Large intestine (tissue), 12 donors: ENCODE measurements at places on chromosomes 6 and 20. TPM values are rescaled to one million over a fixed set of nuclear protein-coding genes. Genes with fewer than 3 reads are reported as not detected.

DNA sequence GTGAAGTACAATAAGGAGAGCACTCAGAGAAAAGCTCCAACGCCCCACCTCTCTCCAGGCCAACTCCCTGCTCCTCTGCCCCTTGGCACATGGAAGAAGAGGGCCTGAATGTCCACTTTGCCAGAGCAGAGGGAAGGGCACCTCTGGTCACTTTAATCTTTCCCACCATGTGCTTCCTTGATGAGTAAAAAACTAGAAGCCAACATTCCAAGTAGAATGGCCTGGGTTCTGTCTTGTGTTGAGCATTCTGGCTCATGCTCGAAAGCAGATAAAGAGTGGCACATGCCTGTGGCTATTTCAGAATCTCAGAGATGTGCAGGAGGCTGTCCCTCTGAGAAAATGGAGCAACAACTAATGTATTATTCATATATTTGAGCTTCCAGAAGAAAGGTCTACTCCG, 177.4 kb upstream of the PLN start:
- DNase-seq = no peak
- no peaks in the 10 kb centered on the region for H3K4me1 ChIP-seq
- H3K27ac ChIP-seq = no peak overlapping the region
- H3K36me3 ChIP-seq = no peaks in the 10 kb centered on the region
- H3K27me3 ChIP-seq = no peaks in the 10 kb centered on the region

DNA sequence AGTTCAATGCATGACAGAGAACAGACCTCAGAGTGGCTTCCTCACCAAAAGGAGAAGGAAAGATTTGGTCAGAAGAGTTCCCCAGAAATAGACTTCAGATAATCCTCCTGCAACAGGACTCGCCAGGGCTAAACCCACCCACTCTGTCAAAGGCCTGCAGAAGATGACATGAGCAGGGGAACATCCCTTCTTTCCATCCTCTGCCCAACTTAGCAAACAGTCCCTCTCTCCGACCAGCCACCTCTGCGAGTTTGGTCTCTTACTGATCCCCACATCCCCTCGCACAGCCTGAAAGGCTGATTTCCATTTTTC, 7.5 kb downstream of the NFATC2 start:
- H3K36me3 ChIP-seq = peaks cover 12% of the 10 kb centered on the region
- no peaks in the 10 kb centered on the region for H3K27me3 ChIP-seq
- no peak overlapping the region for H3K4me3 ChIP-seq

- H3K4me3 ChIP-seq = no peak overlapping the region
- DNase-seq = peak; percentile 76
- H3K27ac ChIP-seq = peak overlapping the region; percentile 78
- H3K4me1 ChIP-seq = peaks cover 17% of the 10 kb centered on the region
- peaks cover 35% of the 10 kb centered on the region for H3K36me3 ChIP-seq
Observed at GRCh38 chr6:36514554-36515456, 32.5 kb downstream of the STK38 start.

GRCh38 chr6:159977255-159977903, 8.5 kb downstream of the IGF2R start:
- H3K4me3 ChIP-seq = no peak overlapping the region
- H3K4me1 ChIP-seq = peaks cover 28% of the 10 kb centered on the region
- no peaks in the 10 kb centered on the region for H3K27me3 ChIP-seq
- no peaks in the 10 kb centered on the region for H3K36me3 ChIP-seq
- DNase-seq = no peak
- H3K27ac ChIP-seq = no peak overlapping the region

GRCh38 chr6:32086661-32087573, 22.2 kb downstream of the TNXB start:
- H3K4me1 ChIP-seq = peaks cover 38% of the 10 kb centered on the region
- DNase-seq = peak; percentile 57
- H3K36me3 ChIP-seq = no peaks in the 10 kb centered on the region
- no peak overlapping the region for H3K4me3 ChIP-seq
- H3K27me3 ChIP-seq = peaks cover 2% of the 10 kb centered on the region
- no peak overlapping the region for H3K27ac ChIP-seq

GRCh38 chr6:127182501-127182900, 64.0 kb downstream of the RSPO3 start:
- H3K27me3 ChIP-seq = no peaks in the 10 kb centered on the region
- no peak for DNase-seq
- no peaks in the 10 kb centered on the region for H3K4me1 ChIP-seq
- H3K27ac ChIP-seq = no peak overlapping the region
- H3K4me3 ChIP-seq = no peak overlapping the region
- no peaks in the 10 kb centered on the region for H3K36me3 ChIP-seq

The SLC4A11 gene
- polyA plus RNA-seq = 0.36 TPM

DNA sequence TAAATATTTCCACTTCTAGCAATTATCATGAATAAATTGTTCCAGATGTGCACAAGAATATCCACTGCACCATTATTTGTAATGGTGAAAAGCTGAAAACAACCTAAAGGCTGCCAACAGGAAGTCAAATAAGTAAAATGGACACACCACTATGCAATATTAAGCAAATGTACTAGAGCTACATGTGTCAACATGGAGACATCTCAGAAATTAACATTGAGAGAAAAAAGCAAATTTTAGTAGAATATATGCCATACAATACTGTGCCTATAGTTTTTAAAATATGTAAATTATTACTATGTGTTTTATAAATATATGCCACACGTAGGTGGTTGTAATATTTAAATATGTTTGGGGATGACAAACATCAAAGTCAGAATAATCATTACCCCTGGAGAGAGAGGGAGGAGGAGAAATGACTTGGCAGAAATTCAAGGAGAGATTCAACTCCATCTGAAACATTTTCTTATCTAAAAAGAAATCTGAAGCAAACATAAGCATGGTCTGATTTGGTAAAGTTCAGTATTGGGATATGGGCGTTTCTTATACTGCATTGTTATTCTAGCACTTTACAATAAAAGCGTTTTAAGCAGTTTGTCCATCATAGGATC, 475.5 kb downstream of the QKI start:
- H3K27me3 ChIP-seq = no peaks in the 10 kb centered on the region
- no peak for DNase-seq
- no peak overlapping the region for H3K4me3 ChIP-seq
- no peaks in the 10 kb centered on the region for H3K36me3 ChIP-seq
- H3K4me1 ChIP-seq = no peaks in the 10 kb centered on the region

The PGC gene
- polyA plus RNA-seq = 0.16 TPM

GRCh38 chr6:68046302-68046701, 588.8 kb upstream of the ADGRB3 start:
- no peaks in the 10 kb centered on the region for H3K4me1 ChIP-seq
- H3K27me3 ChIP-seq = no peaks in the 10 kb centered on the region

The MYBL2 gene
- polyA plus RNA-seq = 13.0 TPM

- H3K27ac ChIP-seq = no peak overlapping the region
- H3K27me3 ChIP-seq = no peaks in the 10 kb centered on the region
- H3K36me3 ChIP-seq = no peaks in the 10 kb centered on the region
- H3K4me1 ChIP-seq = no peaks in the 10 kb centered on the region
- no peak for DNase-seq
Observed at GRCh38 chr20:10985536-10985935, 311.7 kb upstream of the JAG1 start.

DNA sequence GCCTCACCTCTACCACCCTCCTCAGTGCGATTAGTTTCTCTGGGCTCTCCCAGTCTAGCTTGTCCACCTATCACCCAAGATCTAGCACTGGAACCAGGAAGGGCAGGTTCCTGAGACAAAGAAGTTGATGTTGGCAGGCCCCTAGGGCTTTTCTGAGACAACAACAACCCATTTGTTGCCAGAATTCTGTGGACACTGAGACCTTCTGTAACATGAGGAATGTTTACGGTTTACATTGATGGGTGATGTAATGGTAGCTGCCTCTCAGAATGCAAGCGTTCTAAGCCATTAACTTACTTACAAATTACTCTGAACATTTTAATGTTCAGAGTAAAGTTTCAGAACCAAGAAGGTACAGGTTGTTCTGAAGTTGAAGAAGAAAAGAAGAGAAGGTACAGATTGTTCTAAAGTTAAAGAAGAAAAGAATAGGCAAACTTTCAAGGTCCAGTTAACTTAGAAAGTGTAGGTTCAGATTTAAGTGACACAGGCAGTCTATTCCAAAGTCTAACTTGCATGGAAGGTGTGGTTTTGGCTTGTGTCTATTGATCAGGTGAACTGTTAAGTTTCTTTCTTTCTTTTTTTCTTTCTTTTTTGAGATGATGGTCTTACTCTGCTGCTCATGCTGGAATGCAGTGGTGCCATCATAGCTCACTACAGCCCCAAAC, 3.7 kb upstream of the MED23 start:
- H3K27me3 ChIP-seq = no peaks in the 10 kb centered on the region
- DNase-seq = peak; percentile 55
- H3K36me3 ChIP-seq = no peaks in the 10 kb centered on the region
- peaks cover 21% of the 10 kb centered on the region for H3K4me1 ChIP-seq

The FOXS1 gene
- polyA plus RNA-seq = 0.96 TPM

The FILIP1 gene
- polyA plus RNA-seq = 7.5 TPM

The SLC22A16 gene
- 0.25 TPM for polyA plus RNA-seq

DNA sequence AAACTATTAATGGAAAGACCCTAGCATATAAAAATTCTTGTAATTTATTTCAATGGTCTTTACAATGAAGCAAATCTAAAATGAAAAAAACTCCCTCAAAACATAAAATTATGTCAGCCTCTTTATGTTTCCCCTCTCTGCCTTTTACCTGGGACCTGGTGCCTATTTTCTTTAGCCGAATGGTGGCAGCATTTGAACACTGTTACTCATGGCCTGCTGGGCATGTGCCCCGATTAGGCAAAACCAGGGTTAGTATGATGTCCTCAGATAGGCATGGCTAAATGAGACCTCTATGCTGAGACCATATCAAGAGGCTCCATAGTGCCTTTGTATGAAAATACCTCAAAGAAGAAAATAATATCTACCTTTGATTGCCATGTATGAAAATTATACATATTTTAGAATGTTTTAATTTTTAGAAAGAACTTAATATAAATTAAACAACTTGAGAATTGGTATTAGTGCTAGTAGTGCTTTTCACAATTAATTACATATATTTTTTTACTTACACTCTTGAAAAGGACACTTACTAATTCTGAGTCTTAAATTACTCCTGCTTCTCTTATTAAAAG, 22.5 kb upstream of the C6orf58 start:
- H3K4me3 ChIP-seq = no peak overlapping the region
- H3K27me3 ChIP-seq = no peaks in the 10 kb centered on the region
- no peaks in the 10 kb centered on the region for H3K36me3 ChIP-seq

DNA sequence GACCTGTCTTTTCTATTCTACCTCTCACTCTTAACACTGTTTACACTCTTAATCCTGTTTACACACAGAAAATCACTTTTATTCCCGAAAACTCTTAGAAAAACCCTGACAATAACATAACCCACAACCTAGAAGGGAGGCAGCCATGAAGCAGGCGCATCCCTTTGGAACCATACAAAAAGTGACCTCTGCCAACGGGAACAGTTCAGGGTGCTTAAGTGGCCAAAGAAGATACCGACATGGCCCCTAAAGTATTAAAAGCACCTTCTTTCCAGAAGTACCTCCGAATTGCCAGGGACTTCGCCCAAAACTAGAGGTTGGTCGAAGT, 490 bp downstream of the MMUT start:
- peak overlapping the region; percentile 95 for H3K27ac ChIP-seq
- H3K4me1 ChIP-seq = peaks cover 7% of the 10 kb centered on the region
- peaks cover 4% of the 10 kb centered on the region for H3K36me3 ChIP-seq
- no peaks in the 10 kb centered on the region for H3K27me3 ChIP-seq
- peak overlapping the region; percentile 71 for H3K4me3 ChIP-seq

GRCh38 chr20:63099456-63100173, 92.9 kb upstream of the BHLHE23 start:
- peaks cover 42% of the 10 kb centered on the region for H3K27me3 ChIP-seq
- no peak for DNase-seq
- H3K4me1 ChIP-seq = peaks cover 2% of the 10 kb centered on the region

The GMPR gene
- 3.2 TPM for polyA plus RNA-seq

DNA sequence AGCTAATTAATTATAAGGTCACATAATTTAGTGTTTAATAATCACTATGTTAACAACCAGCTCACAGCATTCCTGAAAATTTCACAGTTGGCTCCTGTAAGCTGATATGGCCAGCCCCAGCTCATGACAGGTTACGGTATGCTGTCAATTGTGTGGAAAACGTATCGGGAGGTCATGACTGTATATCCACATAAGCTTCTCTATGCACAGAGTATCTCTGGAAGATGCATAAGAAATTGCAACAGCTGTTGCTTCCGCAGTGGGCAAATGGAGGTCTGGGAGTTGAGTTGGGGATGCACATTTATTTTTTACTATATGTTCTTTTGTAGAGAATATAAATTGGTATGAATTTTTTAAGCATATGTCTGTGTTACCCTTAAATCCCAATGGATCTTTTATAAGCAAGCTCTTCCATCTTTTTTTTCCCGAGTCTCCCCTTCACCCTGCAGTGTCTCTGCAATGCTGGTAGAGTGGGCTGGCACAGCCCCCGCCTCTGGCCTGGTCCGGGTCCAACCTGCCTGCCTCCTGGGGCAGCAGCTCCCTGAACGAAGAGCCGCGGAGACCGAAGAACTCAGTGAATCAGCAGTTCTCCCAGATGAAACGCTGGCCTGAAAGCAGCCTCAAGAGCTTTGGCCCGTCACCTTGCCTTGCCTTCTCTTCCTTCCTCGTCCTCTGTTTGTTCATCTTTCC, 139.9 kb upstream of the CDYL start:
- H3K4me1 ChIP-seq = no peaks in the 10 kb centered on the region
- H3K4me3 ChIP-seq = no peak overlapping the region
- no peaks in the 10 kb centered on the region for H3K36me3 ChIP-seq
- no peaks in the 10 kb centered on the region for H3K27me3 ChIP-seq
- H3K27ac ChIP-seq = no peak overlapping the region

DNA sequence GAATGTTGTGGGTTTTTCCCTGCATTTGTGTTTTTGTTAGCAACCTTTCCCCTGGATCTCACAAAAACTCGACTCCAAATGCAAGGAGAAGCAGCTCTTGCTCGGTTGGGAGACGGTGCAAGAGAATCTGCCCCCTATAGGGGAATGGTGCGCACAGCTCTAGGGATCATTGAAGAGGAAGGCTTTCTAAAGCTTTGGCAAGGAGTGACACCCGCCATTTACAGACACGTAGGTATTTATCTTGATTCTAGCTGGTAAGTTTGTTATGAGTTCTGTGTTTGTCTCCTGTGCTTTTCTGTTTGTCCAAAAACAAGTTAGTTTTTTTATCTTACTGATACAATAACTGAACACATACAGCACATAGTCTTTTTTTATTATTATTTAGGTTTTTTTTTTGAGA, 3.0 kb downstream of the SLC25A27 start:
- DNase-seq = no peak
- H3K36me3 ChIP-seq = peaks cover 2% of the 10 kb centered on the region
- no peak overlapping the region for H3K4me3 ChIP-seq
- H3K27ac ChIP-seq = no peak overlapping the region

- no peak for DNase-seq
- H3K36me3 ChIP-seq = no peaks in the 10 kb centered on the region
- no peak overlapping the region for H3K4me3 ChIP-seq
- no peak overlapping the region for H3K27ac ChIP-seq
Observed at GRCh38 chr20:31896049-31896448, 25.6 kb downstream of the TTLL9 start.

DNA sequence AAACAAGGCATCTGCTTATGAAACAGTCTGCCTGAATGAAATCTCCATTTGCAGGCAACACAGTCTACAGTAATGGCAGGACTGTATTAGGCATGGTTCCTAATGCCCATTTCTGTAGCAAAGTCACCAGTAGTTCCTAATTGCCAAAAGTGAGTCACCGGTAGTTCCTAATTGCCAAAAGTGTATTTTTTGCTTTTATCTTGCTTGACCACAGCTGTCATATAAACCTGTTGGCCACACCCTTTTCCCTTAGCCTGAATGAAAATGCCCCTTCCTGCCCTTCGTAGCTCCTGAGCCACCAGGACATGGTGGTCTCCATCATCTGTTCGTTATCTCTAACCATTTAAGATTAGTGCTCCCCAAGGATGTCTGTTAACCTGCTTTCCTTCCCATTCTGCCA, 34.5 kb downstream of the MTHFD1L start:
- DNase-seq = no peak
- no peaks in the 10 kb centered on the region for H3K27me3 ChIP-seq
- no peak overlapping the region for H3K27ac ChIP-seq
- peaks cover 5% of the 10 kb centered on the region for H3K36me3 ChIP-seq
- no peak overlapping the region for H3K4me3 ChIP-seq

The C20orf141 gene
- not detected for polyA plus RNA-seq
